Colonic mucosa (tissue), 4 donors: ENCODE measurements at places on chromosomes 7 and 10. TPM values are rescaled to one million over a fixed set of nuclear protein-coding genes. Genes with fewer than 3 reads are reported as not detected.

The ELN gene
- 12.6 TPM for total RNA-seq

The IFIT1B gene
- total RNA-seq, result not detected

The NACAD gene
- total RNA-seq, result 1.0 TPM

The TES gene
- 75.1 TPM for total RNA-seq

The UFSP1 gene
- 4.4 TPM for total RNA-seq

GRCh38 chr10:104488439-104488832, 134.8 kb downstream of the CFAP58 start:
- no peak for DNase-seq

- no peak for DNase-seq
Observed at GRCh38 chr7:158546626-158547025, 41.0 kb downstream of the PTPRN2 start.

DNA sequence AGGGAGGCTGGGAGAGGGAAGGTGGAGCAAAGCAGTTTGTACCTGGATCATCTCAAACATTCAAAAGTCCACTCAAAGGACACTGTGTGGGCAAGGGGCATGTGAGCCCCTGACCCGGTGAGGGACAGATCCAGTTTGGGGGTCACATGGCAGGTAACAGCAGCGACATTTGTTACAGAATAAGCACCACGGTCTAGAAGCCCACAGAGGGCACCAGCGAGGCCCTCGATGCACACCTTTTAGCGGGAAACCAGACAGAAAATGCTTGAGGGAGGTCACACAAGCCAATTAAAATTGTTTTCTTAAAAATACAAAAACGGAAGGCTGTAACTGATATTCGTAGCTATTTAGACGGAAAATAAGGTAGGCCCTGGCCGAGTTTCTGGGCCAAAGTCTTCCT, 144.4 kb downstream of the ZMYND11 start:
- no peak for DNase-seq

DNA sequence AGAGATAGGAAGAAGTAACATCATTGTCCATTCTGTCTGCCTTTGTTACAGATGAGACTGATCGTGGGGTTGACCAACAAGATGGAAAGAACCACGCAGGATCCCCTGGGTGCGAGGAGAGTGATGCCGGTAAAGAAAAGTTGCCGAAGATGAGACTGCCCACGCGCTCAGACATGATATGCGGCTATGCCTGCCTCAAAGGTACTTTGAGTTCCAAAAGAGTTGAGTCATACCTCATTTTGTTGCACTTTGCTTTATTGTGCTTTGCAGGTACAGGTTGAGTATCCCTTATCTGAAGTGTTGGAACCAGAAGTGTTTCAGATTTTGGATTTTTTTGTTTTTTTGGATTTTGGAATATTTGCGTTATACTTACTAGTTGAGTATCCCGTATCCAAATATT, 12.2 kb upstream of the CLCN1 start:
- no peak for DNase-seq

GRCh38 chr7:102069931-102070629, 216.6 kb upstream of the SH2B2 start:
- no peak for DNase-seq

DNA sequence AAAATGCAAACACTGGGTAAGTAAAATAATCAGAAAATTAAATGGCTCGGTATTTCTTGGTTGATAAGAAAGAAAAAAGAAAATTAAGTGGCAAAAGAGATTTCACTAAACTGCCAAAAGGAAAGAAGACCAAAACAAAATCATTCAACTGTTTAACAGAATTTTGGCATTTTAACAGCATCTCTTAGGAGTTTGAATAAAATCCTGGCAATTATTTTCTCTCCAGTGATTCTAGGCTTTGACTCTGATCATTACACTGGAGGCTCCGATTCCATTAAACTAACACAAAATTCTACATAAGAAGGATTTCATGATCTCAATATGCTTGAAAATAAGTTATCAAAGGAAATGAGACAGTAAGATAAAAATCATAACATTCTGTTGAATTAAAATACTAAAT, 62.3 kb downstream of the ARHGAP21 start:
- no peak for DNase-seq

GRCh38 chr10:25178411-25178810, 3.6 kb downstream of the GPR158 start:
- no peak for DNase-seq

GRCh38 chr10:79116368-79116767, 47.6 kb downstream of the ZMIZ1 start:
- DNase-seq, result no peak

DNA sequence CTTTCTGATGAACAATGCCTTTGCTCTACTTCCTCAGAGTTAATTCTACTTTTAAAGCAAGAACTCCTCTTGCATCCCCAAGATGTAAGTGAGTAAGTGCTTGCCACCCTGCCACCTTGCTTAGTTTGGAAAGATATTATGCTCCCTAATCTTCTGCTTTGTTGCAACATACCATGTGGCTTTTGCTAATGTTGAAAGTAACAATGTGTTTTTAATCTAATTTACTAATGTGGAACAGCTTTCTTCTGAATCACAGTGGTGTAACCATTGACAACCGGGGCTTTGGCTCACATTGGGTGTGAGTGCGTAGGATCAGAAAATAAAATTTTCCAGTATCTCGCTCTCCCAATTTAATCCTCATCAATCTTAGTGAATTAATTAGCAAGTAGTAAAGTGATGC, 254.1 kb upstream of the PTER start:
- no peak for DNase-seq
